Cerebellar nuclear complex (tissue), 1 donor: ENCODE measurements at places on chromosomes 13 and 19.

DNA sequence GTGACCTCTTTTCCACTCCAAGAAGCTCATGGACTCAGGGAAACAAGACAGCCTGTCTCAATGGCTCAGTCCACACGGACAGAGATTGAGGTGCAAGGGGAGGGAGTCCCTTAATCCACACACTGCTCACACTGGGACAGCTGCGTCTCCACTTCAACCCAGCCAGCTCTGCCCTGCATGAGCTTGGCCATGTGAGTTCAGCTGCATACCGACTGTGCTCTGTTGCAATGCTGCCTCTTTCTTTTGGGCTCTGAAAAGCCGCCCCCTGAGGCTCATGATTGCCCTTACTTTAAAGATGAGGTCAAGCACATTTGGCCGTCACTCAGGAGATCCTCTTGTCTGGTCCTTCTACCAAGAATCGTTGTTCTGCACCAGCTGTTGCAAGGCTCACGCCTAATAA lies 64.8 kb upstream of the KCTD15 start:
- DNase-seq = no peak

DNA sequence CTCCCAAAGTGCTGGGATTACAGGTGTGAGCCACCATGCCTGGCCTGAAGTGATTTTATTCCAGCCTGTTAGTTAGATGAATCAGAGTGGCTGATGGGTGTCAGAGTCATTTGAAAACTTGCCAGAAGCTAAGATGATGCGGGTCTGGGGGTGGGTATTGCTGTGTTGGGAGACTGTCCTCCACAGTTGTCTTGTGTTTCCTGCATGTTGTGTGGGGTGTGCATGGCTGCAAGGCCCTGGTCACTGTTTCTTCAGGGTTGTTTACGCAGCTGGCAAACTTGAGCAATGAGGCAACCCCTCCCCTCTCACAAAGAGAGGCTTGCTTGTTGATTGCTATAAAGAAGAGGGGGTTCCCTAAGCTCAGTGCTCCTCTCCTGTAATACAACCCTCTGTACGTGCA lies 71.8 kb downstream of the TRPM4 start:
- DNase-seq = no peak

DNA sequence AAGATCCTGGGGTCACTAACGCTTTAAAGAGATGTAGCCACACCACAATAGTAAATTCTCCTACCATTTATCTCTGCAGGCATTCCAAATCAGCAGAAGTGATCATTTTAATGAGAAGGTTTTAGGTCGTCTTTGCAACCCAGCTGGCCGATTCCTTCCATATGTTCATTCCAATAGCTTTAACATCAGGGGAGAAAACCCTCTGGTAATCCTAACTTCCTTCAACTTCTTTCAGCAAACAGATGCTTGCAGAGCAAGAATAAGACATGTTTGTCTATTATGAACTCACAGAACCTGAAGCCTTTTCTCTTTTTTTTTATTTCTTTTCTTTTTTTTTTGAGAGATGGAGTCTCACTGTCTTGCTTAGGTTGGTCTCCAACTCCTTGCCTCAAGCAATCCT lies 498.6 kb upstream of the SLITRK1 start:
- DNase-seq = no peak

DNA sequence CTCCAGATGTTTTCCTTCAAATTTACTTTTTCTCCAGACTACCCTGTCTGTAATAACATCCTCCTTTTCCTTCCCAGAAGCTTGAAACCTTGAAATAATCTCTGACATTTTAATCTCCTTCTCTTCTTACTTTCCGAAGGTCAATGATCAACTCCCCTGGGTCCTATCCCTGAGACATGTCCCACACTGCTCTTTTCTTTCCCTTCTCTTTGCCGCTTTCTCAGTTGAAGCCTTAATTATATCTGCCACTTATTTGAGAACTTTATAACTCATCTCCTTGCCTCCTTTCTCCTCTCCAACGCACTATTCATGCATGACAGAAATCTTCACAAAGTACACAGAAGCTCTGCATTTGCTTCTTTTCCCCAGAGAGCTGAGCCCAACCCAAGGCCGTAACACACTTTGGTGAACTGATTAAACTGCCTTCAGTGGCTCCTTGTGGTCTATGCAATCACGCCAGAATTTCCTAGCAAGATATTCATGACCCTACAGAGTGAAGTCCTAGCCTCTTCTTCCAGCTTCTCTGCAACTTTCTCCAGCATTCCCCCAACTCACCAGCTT lies 9.2 kb upstream of the WASF3 start:
- DNase-seq = no peak

DNA sequence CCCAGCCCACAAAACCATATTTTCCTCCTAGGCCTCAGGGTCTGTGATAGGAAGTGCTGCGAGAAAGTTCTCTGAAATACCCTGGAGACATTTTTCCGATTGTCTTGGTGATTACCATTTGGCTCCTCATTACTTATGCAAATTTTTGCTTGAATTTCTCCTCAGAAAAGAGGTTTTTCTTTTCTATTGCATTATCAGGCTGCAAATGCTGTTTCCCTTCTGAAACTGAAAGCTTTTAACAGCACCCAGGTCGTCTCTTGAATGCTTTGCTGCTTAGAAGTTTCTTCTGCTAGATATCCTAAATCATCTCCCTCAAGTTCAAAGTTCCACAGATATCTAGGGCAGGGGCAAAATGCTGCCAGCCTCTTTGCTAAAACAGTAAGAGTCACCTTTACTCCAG lies 434.2 kb downstream of the PCDH20 start:
- DNase-seq = no peak

GRCh38 chr19:35123573-35123972 lies 8.0 kb downstream of the FXYD3 start:
- DNase-seq = no peak

DNA sequence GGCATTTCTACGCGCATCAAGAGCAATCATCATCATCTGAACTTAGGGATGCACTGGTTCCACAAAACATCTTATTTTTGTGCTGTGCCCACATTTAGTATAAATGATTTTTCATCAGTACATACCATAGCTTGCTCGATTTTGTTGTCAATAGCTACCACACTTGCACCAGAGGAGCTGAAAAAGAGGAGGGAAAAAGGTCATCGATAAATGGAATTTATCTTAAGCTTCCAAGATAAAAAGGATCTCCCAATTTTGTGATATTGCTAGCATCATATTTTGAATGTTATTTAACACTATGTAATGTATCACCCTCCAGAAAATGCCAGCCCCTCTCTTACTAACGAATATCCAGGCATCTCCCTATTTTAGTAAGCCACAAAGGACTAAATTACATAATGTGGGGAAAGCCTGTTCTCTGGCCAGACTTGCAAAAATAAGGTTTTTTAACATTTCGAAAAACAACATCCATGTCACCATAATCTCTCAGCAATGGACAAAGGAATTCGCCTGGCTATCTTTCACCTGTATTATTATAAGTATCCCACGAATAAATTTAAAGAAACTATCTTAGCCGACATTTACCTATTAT lies 62.4 kb downstream of the SERP2 start:
- no peak for DNase-seq

GRCh38 chr13:98338310-98338709 lies 161.2 kb upstream of the RNF113B start:
- DNase-seq = no peak

DNA sequence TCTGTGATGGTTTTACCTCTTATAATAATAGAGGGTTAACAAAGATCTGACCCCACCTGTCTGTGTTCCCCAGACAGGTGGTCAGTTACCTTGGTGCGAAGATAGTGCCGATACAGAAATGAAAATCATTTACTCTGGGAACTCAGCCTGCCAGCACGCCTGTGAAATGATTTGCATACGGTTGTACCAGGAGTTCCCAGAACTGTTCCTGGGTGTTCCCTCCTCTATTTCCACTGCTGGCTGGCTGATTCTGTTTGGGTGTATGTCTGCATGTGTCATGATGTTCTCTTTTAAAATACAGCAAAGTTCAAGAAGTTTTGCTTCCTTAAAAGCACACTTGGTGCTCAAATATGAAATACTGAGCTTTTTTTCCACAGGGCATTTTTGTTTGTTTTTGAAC lies 527.1 kb downstream of the FGF9 start:
- no peak for DNase-seq

DNA sequence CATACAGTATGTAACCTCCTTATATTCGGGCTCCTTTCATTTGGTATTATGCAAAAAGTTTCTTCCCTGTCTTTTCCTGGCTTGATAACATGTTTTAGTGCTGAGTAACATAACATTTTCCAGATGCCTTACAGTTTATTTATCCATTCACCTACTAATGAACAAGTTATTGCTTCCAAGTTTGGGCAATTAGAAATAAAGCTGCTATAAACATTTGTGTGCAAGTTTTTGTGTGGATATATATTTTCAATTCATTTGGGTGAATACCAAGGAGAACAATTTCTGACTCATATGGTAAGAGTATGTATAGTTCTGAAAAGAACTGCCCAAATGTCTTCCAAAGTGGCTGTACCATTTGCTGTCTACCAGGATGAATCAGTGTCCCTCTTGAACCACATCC lies 360.9 kb downstream of the PCDH17 start:
- no peak for DNase-seq

DNA sequence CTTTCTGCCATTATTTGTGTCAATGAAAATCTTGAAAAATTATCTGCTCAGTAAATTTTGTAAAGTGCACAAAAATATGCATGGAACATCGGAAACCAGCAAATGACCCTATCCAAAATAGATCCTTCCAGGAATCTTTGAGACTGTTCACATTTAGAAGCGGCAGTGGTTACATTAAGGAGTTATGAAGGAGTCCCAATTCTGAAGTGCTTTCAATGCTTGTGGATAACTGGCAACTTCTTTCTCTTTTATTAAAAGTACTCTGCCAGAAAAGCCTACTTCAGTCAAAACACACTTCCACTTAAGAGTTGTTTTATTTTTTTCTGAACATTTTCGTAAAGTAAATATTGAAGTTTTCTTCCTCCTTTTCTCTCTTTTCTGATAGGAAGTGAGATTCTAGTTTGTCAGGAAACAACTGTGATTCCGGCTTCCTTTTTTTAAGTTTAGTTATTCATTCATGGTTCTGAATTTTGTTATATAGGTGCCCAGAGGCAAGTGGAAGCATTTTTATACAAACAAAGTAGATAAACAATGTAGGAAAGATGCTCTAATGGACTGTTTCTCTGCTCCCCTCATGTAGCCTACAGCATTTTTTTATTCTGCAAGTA lies 83.5 kb downstream of the PCDH9 start:
- no peak for DNase-seq

DNA sequence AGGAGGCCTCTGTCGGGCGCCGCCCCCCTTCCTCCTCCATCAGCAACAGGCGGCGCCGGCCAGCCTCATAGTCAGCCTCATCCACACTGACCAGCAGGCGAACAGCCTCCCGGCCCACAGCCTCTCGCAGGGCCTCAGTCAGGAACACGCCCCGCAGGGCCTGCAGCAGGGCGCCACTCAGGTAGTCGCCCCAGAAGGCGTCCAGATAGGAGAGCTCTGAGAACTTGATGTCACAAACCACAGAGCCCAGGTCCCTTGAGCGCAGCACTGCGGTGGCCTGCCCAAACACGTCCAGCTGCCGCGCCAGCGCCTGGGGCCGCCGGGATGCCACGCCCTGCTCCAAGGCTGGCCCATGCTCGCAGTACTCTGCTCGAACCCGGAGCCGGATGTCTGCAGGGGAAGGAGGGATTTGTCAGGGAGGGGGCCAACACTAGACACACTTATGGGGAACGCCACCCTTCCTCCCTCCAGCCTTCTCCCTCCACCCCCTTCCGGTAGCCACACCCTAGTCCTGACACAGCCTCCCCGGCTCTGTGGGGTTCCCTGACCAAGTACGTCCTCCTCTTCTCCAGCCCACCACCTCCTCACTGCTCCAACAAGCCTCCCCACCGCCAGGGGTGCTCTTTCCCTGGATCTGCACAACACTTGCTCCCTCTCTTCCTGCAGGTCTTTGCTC lies 17.9 kb downstream of the DEDD2 start:
- no peak for DNase-seq

GRCh38 chr13:112965573-112966115 lies 3.4 kb upstream of the MCF2L start:
- no peak for DNase-seq

DNA sequence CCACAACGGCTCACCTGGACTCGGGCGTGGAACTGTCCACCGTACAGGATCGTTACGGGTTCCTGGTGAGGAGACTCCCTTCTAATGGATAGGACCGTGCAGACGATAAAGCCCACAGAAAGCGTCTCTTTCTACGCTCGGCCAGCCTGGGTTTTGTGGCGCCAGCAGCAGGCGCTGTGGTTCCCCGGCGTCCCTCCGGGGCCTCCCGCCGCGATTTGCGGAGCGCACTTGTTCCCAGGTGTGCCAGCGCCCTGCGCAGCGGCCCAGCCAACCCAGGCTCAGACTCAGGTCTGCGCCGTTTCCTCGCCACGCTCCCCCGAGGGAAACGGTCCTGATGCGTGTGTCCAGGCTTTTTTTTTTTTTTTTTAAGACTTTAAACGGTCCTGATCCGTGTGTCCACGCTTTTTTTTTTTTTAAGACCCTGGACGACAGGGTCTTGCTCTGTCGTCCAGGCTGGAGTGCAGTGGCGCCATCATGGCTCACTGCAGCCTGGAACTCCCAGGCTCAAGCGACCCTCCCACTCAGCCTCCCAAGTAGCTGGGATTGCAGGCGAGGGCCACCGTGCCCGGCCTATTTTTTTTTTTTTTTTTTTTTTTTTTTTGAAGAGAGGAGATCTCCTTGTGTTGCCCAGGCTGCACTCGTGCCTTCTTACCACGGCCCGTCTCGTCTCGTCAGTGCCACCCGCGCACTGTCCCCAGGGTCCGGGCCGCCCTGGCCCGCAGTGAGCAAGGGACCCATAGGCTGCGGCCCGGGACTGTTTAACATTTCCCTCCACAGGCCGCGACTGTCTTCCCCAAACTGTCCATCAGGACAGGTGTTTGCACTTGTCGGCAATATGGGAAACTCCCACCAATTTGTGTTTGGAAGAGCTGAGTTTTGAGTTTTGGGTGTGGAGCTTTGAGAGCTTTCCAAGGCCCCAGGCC lies 23.8 kb downstream of the GJA3 start:
- DNase-seq = no peak

DNA sequence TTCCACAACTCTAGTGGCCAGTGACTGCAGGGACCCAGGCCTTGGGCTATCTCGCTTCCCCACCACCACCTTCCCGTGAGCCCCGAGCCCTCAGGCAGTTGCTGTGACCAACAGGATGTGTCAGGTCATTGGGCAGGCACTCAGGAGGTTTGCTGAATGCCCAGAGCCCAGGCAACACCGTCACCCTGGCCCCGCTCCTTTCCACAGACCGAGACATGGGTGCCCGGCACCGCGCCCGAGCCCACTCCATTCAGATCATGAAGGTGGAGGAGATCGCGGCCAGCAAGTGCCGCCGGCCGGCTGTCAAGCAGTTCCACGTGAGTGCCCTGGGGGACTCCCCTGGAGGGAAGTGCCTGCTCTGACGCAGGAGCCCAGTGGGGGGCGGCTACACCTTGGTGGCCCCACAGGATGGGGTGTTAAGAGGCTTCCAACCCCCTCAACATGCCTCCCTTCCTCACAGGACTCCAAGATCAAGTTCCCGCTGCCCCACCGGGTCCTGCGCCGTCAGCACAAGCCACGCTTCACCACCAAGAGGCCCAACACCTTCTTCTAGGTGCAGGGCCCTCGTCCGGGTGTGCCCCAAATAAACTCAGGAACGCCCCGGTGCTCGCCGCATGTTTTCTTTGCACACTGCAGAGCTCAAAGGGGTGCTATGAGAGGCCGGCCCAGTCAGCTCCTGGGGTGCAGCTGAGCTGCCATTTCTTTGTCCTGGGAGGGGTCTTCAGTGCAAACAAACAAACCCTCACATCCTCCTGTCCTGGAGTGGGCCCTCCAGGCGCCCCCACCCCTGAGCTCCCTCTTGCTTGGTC lies 3.2 kb downstream of the RPL18A start:
- no peak for DNase-seq

- no peak for DNase-seq
Observed at GRCh38 chr19:53809518-53810186, 14.5 kb downstream of the NLRP12 start.
